ENCODE measurements at places on chromosomes 6 and 20.
A peak's percentile ranks its signal among the peaks of the same experiment; 100 is the strongest.

DNA sequence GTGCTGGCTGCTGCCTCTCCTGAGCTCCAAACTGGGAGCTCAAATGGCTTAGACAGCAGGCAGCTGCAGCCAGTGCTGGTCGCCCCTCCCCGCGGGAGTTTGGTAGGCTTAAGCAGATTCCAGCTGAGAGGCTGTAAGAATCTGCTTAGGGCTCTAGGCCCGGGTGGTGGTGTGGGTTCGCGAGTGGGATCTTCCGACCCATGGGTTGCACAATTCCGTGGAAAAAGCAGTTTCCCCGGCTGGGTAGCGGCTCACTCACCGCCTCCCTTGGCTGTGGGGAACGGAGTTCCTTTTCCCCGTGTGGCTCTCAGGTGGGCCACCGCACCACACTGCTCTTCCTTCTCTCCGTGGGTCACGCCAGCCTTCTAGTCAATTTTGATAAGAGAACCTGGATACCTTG, 232.5 kb downstream of the PKHD1 start:
- no peak for DNase-seq

GRCh38 chr6:97049253-97050011, 124.9 kb downstream of the KLHL32 start:
- DNase-seq = peak; percentile 25

- DNase-seq = no peak
Measured at GRCh38 chr20:7361321-7361720, 578.9 kb downstream of the HAO1 start.

DNA sequence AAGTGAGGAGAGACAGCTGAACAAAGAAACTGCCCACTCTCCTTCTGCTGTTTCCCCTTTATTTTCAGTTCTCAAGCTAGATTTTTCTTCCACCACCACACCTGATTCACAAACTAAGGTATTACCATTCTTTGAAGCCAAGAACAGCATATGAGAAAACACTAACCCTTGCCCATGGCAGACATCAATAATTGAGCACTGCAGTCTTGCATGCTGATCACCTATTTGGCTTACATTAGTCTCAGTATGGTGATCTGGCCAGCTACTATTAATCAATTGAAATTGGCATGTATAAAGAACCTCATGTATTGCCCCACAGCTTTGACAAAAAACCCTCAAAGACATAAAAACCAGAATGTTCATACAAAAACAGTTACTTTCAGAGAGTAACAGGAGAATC, 166.3 kb downstream of the SAMD5 start:
- DNase-seq = no peak

GRCh38 chr20:37523911-37524700, 3.1 kb downstream of the NNAT start:
- DNase-seq = no peak

DNA sequence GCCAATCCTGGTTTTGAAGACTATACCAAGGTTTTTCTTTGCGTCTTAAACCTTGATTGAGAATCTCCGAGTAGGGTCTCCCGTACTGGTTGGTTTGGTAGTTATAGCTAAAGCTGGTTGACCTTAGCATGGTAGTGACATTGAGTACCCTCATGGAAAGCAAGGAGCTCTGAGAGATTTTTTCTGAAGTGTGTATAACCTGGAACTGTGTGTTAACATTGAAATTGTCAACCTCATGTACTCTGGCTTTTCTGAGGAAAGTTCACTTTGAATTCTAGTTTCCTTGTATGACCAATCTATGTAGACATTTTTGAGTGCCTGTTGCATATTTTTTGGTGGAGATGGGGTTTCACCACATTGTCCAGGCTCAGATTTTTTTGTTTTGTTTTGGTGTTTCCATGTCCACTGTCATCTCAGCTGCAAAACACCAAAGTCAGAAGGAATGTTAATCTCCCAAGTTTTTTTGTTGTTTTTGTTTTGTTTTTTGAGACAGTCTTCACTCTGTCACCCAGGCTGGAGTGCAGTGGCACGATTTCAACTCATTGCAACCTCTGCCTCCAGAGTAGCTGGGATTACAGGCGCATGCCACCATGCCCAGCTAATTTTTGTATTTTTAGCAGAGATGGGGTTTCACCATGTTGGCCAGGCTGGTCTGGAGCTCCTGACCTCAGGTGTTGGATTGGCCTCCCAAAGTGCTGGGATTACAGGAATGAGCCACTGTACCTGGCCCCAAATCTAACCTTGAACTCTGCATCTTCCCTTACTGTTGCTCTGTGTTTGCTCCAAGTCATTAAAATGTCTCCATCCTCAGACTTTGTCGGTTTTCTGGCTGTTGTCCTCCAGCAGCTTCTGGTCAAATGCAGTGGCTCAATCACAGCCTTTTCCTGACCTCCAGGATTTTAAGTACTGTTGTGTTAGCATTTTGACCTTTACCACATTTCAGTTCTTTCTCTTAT, 4.3 kb downstream of the RPS12 start:
- peak; percentile 35 for DNase-seq

DNA sequence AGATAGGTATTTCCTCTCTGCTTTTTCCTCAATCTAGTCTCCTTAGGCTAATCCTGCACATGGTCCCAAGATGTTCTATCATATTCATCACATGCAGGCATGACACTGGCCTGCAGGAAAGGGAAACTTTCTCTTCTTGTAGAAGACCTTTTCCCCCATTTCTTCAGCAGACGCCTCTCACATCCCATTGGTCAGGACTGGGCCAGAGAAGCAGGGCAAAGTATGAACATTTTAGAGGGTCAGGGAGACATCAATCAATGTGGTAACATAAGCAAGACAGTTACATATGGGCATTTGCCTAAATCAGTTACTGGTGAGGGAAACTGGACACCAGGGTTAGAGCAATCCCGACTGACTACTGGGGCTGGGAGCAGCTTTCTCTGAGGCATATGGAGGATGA, 90.1 kb downstream of the CRYBG1 start:
- DNase-seq = no peak

- DNase-seq = no peak
Measured at GRCh38 chr20:39825950-39826349, 863.1 kb downstream of the MAFB start.

GRCh38 chr6:82970839-82971238, 94.8 kb downstream of the UBE3D start:
- DNase-seq = no peak

- no peak for DNase-seq
Measured at GRCh38 chr20:36917240-36917639, 34.3 kb downstream of the SAMHD1 start.

DNA sequence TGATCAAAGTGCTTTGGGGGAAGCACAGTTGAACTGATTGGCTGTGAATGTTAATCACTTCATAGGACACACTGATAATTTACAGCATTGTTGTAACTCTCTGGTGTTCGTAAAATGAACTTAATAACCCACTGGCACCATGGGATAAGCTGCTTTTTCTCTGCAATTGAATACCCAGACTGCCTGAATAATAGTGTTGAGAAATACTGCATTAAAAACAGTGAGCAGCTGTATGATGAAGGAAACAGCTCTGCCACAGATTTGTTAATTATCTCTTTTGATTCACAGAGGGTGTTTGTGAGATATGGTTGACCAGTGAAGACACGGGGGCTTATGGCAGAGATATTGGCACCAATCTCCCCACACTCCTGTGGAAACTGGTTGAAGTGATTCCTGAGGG, 420.9 kb downstream of the CDKAL1 start:
- DNase-seq = no peak

DNA sequence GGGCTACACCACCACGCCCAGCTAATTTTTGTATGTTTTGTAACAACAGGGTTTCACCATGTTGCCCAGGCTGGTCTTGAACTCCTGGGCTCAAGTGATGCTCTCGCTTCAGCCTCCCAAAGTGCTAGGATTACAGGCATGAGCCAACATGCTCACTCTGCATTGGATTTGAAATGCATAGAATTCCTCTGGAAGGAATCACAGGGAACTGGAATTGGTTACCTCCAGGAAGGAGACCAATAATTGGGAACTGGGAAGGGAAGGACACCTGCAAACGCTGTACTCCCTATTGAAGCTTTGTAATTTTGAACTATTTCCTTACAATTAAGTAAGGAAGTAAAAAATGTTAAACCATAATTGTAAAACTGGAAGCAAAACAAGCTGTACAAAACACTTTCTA, 12.3 kb upstream of the TP53INP2 start:
- no peak for DNase-seq

DNA sequence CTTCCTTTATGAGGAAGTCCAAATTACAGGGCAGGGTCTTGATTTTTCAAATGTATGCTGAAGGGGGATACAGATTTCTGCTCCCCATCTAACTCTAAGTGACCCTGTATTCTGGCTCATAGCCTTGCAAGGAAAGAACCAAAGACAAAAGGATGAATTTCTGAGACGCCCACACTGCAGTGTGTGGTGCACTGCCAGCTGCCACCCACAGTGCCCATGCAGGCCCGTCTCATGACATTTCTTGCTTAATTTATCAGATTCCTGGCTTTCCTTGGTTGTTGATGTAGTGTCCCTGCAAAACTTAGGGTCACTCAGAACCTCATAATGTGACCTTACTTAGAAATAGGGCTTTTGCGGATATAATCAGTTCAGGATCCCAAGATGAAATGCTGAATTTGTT, 68.0 kb downstream of the CBLN4 start:
- no peak for DNase-seq

DNA sequence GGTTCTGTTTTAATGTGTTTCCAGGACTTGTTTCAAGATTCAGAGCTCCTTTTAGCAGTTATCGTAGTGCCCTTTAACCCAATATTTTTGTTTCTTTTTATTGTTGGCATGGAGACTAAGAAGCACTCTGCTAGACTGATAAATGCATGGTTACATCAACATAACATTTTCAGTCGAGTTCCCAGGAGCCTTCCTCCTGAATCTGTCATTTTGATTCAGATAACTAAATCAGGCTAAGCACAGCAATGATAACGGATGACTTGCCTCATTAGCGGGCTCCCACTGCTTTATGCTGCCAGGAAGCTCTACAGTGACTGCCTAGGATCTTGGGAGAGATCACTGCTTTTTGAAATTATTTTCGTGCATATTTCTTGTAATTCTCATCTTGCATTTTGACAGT, 772.8 kb upstream of the GJE1 start:
- DNase-seq = no peak

DNA sequence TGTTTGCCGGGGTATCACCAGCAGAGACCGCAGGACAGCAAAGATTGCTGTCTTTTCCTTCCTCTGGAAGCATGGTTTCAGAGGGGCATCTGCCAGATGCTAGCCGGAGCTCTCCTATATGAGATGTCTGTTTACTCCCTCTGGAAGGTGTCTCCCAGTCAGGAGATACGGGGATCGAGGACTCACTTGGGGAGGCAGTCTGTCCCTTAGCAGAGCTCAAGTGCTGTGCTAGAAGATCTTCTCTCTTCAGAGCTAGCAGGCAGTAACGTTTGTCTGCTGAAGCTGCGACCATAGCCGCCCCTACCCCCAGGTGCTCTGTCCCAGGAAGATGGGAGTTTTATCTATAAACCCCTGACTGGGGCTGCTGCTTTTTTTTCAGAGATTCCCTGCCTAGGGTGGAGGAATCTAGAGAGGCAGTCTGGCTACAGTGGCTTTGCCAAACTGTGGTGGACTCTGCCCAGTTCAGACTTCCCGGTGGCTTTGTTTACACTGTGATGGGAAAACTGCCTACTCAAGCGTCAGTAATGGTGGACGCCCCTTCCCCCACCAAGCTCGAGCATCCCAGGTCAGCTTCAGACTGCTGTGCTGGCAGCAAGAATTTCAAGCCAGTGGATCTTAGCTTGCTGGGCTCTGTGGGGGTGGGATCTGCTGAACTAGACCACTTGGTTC, 133.0 kb upstream of the FLRT3 start:
- DNase-seq = no peak

- no peak for DNase-seq
Measured at GRCh38 chr6:128389820-128390534, 130.4 kb downstream of the PTPRK start.

GRCh38 chr6:5726976-5727718, 279.6 kb downstream of the NRN1 start:
- no peak for DNase-seq

- DNase-seq = no peak
Measured at GRCh38 chr6:166202321-166202733, 34.7 kb upstream of the TBXT start.

GRCh38 chr6:33577106-33577535, 3.0 kb downstream of the BAK1 start:
- DNase-seq = peak; percentile 84

GRCh38 chr6:40406175-40406574, 181.0 kb downstream of the LRFN2 start:
- DNase-seq = no peak

- DNase-seq = peak; percentile 35
Measured at GRCh38 chr6:136921381-136921935, 643 bp upstream of the SLC35D3 start.

DNA sequence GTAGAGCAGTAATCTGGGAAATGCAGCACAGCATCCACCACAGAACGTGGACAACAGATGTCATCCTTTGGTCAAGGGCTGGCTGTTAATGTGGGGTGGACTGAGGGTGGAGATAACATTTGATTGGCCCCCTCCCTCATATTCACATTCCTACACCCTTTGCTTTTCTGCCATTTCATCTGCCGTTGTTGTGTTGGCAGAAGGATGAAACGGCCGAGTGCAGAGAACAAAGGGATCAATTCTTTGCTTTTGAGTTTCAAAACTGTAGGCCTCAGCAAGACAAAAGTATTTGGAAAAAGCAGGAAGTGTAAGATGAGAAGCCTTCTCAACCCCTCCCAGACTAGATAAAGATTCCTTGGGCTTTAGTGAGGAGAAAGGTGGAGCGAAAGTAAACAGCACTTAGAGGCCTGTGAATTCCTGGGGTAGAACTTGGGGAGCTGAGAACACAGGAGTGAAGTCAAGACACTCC, 74.2 kb upstream of the PHIP start:
- DNase-seq = no peak

DNA sequence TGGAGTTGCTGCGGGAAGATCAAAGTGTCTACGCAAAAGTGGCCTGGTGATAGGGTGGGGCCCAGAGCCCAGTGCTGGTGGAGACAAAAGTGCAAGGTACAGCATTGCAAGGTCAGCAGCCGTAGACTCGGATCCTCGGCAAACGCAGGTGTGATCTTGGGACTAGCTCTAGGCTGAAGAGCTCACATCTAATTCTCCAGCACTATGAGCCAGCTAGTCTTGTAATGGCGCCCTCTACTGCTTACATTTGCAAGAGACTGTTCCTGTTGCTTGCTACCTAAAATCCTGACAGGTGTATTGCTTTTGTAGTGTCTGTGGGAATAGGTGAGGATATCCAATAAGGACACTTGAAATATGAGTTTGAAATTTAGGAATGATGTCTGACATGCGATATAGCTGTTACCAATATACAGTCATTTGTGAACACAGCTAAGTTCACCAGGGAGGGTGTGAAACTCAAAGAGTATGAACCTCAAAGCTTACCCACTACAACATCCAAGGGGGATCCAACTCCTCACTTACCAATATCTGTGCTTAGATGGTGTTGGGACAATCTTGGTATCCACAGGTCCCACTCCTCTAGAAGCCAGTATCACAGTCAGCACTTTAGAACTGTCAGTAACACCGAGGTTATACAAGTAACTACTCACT, 58.4 kb downstream of the PDE7B start:
- peak; percentile 81 for DNase-seq

- DNase-seq = no peak
Measured at GRCh38 chr6:1929931-1930330, 315.5 kb downstream of the GMDS start.
